CD8-positive, alpha-beta T cell (primary cell): ENCODE measurements at places on chromosomes 3 and 15.

DNA sequence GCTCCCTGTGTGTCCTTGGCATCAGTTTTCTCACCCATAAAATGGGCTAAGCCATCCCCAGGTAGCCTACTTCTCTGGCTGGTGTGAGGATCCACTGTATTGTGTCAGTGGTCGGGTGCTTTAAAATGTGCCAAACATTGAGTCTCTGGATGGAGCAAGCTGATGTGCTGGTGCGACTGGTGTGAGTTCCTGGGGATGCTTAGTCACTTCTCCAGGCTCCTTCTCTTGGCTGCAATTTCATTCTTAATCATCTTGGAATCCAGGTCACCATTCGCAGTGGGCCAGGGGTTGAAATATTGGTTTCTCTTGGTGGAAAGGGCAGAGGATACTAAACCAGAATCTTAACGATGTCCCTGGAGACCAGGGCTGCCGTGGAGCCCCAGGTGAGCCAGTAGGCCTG, 29.3 kb downstream of the SCN5A start:
- DNase-seq, result no peak

DNA sequence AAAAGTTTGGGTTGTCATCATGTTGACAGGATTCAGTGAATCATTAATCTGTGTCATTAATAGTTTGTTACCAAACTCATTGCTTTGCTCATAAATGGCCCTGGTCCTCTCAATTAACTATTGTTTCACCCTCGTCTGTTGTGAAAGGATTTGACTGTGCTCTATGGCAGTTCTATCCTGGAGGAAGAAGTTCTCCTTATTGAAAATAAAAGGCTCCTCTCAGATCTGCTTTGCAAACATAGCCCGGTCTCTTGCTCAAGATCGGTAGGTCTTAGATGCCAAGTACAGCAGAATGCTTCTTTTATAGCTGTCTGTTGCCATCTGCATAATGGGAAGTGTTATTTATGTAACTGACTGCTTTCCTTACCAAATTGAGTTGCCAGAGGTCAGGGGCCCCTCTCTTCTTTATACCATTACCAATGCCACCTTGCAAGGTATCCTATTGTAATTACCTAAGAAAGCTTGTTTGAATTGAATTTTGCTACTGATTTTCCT, 146.5 kb downstream of the EBLN2 start:
- no peak for DNase-seq

DNA sequence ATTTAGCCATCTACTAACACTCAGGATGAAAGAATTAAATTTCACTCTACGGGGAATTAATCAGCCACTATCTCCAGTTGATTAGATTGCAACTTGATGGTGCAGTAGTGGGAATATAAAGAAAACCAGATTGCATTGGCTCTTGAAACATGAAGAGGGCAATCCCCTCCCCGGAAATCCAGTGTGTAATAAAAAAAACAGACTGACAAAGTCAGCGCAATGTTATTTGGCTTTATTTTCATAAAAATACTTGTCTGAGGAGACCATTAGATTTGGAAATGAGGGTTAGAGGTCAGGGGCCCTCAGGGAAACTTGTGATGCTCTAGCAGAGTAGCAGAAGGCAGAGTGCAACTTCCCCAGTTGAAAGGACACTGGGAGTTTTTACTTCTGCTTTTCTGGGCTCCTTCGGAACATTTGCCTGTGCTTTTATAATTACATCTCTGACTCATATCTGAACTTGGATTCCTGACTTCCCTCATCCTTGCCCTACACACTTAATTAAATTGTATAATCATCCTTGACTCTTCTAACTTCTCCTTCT, 326.8 kb downstream of the TUSC7 start:
- DNase-seq, result no peak

- DNase-seq, result no peak
Measured at GRCh38 chr3:39540162-39540921, 72.9 kb downstream of the MOBP start.

GRCh38 chr3:28700728-28701127, 352.1 kb upstream of the AZI2 start:
- no peak for DNase-seq

- DNase-seq, result no peak
Measured at GRCh38 chr3:147423798-147424580, 14.8 kb downstream of the ZIC1 start.

GRCh38 chr3:44875596-44875995, 1.2 kb downstream of the TGM4 start:
- no peak for DNase-seq
